GM12865 (cell line): ENCODE measurements at places on chromosomes 4 and X.

GRCh38 chr4:147287588-147287890, 193.4 kb upstream of the EDNRA start:
- DNase-seq = no peak

GRCh38 chr4:79993476-79993875, 79.6 kb downstream of the ANTXR2 start:
- no peak for DNase-seq

DNA sequence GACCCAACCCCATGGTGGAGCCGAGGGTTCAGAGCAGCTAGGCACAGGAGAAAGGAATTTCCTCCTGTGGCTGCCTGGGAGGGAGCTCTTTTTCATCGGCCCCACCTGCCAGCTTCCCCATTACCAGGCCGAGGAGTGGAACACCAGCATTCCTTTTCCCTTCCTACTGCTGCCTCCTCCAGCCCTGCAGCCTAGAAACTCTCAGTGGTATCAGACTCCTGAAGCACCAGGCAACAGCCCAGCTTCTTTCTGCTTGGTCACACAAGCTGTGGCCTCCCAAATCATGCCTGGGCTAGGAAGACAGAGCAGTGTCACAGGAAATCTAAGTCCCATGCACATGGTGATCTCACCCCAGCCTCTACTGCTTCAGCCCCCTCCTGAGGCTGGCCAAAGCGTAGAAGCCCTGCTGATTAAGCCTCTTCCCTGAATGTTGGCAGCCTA, 30.1 kb downstream of the RTL5 start:
- no peak for DNase-seq

- no peak for DNase-seq
These were observed 452.1 kb upstream of the RPS6KA3 start for GRCh38 chrX:20718592-20719380.

GRCh38 chrX:115311139-115311538, 21.6 kb downstream of the LUZP4 start:
- no peak for DNase-seq

- no peak for DNase-seq
These were observed 76.7 kb downstream of the KLHL34 start for GRCh38 chrX:21581479-21581878.

- no peak for DNase-seq
These were observed 35.7 kb downstream of the STBD1 start for GRCh38 chr4:76342191-76342590.

DNA sequence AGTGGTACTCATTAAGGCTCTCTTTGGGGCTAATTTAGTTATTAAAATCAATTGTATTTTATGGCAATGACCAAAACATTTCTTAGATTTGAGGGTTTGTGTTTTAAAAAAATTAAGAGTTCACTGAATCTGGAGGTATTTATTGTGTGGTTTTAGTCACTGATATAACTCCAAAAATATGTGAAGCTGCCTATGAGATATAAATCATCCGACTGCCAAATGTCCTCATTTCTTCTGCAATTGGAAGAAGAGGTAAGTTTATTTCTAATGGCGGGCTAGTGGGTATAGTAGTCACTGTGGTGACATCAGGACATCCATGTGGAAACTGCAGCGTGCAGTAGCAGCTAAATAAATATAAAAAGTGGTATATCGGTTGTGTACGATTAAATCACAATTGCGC, 205.5 kb downstream of the MID1 start:
- DNase-seq = no peak

GRCh38 chrX:86148024-86148511, at the start of gene DACH2:
Gene DACH2 (plus strand): TSS chrX:86148451.
- peak; percentile 77 for DNase-seq

GRCh38 chr4:119032921-119033685, 102.5 kb upstream of the MYOZ2 start:
- peak; percentile 18 for DNase-seq

- DNase-seq = peak; percentile 71
These were observed 38.5 kb downstream of the LAMTOR3 start for GRCh38 chr4:99855678-99856077.

DNA sequence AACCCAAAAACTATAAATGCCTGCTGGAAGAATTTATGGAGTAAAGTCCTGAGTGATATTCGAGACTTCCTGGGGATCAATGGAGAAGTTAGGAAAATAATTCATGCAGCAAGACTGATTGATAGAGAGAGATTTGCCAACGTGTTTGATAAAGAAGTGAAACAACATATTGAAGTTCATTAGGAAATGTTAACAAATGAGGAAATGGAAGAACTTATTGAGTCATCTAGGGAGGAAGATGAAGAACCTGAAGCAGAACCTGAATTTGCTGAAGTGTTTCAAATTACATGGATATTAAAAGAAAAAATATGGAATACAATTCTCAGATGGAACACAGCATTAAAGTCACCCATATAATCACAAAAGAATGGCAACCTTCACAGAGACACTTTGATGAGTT, 39.0 kb downstream of the DDX60 start:
- DNase-seq = no peak

- no peak for DNase-seq
These were observed 251.1 kb upstream of the TEX13A start for GRCh38 chrX:105471597-105471996.

GRCh38 chr4:41373221-41373620, 116.5 kb downstream of the UCHL1 start:
- DNase-seq = no peak

GRCh38 chrX:109880629-109881028, 122.3 kb upstream of the TMEM164 start:
- peak; percentile 49 for DNase-seq

GRCh38 chr4:23768541-23768940, 121.3 kb downstream of the PPARGC1A start:
- no peak for DNase-seq

GRCh38 chrX:106862972-106863688, 40.0 kb downstream of the RIPPLY1 start:
- DNase-seq = peak; percentile 28

DNA sequence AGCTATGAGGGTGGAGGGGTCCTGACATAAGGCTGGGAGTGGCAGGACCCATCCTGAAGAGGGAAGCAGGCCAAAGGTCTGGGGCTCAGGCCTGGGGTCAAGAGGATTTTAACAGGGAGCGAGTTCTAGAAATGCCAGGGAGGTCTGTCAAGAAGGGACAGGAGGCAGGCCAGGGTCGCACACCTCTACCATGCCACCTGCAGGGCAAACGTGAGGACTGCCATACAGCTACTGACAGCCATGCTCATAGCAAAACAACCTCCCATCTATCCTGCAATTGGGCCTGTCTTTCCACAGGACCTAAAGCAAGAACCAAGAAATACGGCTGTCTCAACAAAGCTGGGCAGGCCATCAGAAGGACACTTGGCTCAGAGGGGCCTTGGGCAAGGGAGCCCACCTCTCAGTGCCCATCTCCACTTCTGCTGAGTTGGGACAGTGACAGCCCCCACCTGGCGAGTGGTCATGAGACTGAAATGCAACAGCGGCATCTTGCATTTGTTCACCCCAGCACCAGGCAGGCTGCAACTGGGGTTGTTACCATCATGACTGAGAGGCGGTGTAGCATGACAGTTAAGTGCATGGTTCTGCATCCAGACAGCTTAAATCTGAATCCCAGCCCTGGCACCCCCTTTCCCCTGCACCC, 92.7 kb downstream of the WFS1 start:
- DNase-seq = no peak

DNA sequence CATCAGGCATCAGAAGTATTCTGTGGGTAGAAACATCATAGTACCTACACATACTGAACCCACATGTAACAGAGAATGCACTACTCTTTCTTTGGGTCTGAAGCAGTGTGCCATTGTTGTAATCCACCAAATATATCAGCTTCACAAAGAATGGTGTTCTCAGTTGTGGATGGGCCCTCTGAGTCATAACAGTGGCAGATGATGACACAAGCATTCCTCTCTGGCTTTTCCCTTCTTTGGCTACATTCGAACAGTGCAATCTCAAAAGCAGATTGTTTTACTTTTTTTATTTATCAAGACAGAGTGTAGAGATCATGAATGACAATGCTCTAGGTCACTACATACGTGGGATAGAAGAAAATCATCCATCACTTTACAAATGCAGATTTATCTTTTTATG, 247.2 kb upstream of the EPHA5 start:
- no peak for DNase-seq

GRCh38 chr4:8730159-8730558, 137.6 kb downstream of the CPZ start:
- DNase-seq = no peak
